ENCODE measurements at places on chromosomes 16 and 17.

- no peak for DNase-seq
These were observed 75.3 kb downstream of the WDR59 start for GRCh38 chr16:74909665-74910064.

DNA sequence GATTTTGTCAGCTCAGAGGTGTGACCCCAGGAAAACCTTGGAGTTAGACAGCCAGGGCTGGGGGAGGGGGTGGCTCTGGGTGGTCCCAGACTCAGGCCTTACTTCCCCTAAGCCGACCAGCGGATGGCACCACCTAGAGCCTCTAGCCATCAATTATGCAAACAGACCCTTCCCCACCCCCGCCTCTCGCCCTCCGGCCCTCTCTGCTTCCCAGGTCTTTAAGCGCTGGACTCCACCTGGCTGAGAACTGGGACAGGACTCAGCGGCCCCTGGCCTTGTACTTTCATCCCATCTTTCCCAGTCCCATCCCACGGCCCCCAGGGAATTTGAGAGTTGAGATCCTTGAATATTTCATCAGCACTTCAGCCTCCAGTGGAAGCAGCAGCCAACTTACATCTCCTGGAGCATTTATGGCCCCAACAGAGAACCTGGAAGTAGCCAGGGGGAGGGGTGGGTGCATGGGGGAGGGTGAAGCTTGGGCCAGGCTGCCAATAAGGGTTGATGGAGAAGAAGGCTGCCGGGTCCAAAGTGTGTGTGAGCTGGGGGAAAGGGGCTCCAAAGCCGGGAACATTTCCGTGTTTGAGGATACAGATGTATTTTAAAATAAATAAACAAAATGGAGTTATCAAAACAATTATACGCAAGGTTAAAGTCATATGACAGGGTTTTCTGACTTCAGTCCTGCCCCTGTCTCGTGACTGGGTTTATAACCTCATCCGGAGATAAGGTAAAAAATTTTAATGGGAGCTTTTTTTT is 7.5 kb upstream of the JUP start:
- DNase-seq: peak; percentile 42

DNA sequence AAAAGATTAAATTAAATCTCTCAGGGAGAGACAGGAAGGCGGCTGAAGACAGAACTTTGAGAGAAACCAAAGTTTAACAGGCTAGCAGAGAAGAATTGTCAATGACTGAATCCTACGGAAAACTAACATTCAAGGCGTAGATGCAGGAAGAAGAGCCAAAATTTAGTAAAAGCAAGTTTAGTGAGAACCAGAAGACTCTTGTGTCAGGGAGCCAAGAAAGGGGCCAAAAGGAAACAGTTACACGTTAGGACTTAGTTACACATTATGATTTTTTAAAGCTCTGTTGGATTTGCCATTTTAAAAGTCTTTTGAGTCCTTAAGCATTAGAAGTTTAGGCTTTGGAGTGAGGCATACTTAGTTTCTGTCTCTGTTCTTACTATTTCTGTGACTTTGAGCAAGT is 164.6 kb downstream of the CHD9 start:
- no peak for DNase-seq

GRCh38 chr17:82052638-82053059 is 951 bp downstream of the GPS1 start:
- DNase-seq: no peak

DNA sequence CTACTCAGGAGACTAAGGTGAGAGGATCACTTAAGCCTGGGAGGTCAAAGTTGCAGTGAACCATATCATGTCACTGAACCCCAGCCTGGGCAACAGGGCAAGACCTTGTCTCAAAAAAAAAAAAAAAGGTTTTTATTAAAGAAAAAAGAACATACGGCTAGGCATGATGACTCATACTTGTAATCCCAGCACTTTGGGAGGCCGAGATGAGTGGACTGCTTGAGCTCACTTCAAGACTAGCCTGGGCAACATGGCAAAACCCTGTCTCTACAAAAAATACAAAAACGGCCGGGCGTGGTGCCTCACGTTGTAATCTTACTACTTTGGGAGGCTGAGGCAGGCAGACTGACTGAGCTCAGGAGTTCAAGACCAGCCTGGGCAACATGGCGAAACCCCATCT is 38.4 kb downstream of the RANBP10 start:
- DNase-seq: no peak

- no peak for DNase-seq
These were observed 8.7 kb downstream of the ZDHHC7 start for GRCh38 chr16:85002608-85003007.

DNA sequence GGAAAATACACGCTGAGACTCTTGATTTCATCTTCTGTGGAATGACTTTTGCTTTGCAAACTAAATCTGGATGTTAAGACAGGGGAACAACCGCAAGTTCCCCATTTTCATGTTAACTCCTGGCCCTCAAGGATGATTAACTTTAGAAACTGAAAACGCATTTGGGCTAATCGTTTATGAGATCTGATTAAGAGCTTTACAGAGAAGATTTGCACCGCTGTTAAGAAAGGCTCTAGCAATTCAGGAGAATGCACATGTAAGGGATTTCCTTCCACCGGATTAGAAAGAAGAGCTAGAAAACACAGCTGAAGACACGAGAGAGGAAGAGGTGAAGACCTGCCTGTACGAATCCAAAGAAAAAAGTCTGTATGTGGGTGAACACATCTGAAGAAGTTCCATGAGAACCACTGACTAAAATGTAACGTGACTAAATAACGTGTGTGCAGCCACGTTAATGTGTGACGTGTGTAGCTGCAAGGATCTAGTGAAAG is 106.4 kb downstream of the YPEL2 start:
- no peak for DNase-seq

DNA sequence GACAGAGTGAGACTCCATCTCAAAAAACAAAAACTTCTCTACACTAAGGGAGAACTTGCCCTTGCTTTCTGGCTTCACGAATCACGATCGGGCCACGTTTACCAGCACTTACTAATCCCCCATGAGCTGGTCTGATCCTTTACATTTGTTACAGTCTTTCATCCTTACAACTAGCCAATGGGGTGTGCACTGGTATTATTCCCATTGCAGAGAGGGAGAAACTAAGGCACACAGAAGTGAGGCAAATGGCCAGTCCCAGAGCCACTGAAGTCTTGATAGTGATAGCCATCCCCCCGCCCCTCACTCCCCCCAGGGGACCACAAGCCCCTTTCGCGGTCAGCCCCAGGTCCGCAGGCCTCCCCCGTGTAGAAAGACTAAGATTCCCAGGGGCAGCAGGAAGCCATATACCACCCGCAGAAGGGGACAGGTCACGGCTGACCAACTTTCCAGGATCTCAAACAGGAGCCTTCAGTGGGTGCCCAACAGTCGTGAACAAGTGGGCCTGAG is 868 bp downstream of the NATD1 start:
- no peak for DNase-seq

GRCh38 chr17:51427323-51427811 is 167.0 kb downstream of the UTP18 start:
- no peak for DNase-seq

DNA sequence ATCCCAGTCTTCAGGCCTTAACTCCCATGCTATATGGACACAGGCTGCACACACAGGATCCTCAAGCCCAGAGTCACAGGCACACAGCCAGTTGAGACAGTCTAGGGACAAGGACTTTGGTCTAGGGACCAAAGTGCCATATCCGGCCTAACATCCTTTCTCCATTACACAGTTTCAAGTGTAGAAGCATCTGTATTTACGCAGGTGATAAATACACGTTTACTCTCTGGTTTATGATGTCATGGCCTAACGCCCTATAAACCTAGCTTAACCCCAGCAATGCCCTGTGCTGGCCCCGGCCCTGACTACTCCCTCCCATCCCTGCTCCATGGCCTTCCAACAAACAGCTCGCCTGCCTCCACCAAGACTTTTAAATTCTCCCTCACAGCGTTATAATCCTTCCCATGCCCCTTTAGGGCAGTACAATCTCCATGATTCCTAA is 17.1 kb downstream of the CUEDC1 start:
- DNase-seq: peak; percentile 21

DNA sequence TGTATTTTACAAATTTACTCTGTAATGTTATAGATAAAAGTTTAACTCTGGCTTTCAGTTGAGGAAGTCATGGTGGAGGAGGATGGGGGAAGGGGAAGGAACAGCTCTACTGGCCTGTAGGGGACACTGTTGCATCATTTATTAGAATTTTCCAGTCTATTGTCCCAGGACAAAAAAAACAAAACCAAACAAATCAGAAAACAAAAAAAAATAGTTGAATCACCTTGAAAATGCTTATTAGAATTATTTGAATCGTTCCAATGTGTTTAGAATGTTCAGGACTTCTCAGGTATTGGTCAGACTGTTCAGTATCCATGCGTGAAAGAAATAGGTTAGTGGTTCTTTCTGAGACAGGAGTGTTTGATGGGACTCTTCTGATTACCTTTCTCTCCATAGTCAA is 242.0 kb downstream of the FTO start:
- peak; percentile 26 for DNase-seq

DNA sequence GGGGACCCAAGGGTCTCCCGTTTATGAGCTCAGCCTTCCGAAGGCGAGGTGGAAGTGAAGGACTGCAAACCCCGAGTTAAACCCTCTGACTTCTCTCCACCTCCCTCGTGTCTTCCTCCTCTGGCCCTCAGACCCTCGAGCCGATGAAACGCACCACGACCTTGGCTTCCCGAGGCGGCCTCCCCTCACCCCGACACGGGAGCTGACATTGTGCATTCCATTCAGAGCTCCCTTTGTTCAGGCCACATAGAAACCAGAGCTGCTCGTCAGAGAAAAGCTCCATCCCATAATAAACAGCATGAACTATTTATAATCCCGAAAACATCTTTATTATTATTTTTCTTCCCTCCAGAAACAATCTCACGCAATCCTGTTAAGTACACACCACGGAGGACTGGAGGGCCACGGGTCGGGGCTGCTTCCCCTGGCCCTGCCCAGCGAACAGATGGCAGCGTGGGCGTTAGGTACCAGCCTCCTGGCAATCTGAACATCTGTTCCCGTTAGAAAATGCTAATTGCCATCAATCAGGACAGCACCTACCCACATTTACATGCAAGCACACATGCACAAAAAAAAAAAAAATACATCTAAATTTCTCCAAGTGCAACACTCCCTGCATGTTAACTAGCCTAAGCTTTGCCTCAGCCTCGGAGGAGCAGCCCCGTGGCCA is 145.7 kb downstream of the RBFOX3 start:
- no peak for DNase-seq

DNA sequence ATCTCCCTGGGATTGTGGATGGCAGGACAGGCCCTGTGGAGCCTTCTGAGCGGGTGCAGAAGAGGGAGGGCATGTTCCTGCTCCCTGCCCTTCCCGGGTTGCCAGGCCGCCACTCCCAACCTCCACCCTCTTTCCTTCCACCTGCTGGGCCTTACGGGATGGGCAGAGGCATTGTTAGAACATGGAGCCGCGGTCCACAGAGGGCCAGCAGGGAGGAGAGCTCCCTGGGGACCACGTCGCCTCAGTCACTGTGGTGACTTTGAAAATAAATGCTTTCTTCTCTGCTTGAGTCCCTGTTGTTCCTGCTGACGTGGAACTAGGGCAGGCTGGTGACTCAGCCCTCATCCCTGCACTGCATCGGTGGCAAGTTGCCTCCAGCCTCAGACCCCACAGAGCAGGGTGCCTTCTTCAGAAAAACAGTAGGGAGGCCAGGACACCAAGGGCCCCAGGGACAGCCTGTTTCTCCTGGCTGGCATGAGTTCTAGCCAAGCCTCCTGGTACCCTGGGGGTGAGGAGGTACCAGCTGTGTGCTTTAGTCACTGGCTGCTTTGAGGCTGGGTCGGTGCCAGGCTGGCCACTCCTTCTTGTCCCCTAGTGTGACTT is 224.9 kb downstream of the SEC14L1 start:
- peak; percentile 88 for DNase-seq

- peak; percentile 37 for DNase-seq
These were observed 4.9 kb downstream of the OR4D1 start for GRCh38 chr17:58153046-58153445.

DNA sequence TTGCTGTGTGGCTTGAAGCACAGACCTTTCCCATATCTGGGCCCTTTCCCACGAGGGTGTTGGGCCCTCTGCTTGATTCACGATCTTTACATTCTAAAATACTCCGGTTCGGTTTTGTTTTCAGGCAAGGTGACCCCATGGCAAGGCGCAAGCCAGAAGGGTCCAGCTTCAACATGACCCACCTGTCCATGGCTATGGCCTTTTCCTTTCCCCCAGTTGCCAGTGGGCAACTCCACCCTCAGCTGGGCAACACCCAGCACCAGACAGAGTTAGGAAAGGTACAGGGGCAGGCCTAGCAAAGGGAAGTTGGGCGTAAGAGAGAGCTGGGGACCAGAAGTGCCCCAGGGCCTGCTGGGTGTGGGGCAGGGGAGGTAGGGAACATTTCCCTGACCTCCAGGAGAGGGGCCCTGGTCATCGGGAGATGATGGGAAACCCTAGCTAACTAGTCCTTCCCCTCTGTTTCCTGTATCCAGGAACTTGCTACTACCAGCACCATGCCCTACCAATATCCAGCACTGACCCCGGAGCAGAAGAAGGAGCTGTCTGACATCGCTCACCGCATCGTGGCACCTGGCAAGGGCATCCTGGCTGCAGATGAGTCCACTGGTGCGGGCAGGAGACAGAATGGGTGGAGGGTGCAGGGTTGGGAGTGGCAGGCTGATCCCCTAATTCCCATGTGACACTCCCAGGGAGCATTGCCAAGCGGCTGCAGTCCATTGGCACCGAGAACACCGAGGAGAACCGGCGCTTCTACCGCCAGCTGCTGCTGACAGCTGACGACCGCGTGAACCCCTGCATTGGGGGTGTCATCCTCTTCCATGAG is 1.4 kb downstream of the ALDOA start:
- no peak for DNase-seq

- DNase-seq: no peak
These were observed 13.6 kb upstream of the WFDC1 start for GRCh38 chr16:84281074-84281473.

DNA sequence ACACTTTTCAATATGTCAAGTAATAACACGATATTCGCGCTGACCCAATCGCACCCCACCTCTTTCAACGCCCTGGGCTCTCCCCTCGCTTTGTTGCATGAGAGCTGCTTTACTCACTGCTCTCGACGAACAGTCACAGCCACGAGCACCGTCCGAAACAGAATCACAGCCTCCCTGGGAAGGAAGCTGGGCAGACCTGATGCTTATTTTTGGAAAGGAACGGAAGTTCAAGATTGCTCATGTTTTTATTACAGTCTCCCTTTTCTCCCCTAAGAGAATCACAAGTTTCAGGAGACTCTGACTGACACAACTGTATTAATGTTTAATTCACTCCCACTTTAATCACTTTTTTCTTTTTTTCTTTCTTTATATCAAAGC is 67.8 kb downstream of the ANKRD11 start:
- DNase-seq: no peak

DNA sequence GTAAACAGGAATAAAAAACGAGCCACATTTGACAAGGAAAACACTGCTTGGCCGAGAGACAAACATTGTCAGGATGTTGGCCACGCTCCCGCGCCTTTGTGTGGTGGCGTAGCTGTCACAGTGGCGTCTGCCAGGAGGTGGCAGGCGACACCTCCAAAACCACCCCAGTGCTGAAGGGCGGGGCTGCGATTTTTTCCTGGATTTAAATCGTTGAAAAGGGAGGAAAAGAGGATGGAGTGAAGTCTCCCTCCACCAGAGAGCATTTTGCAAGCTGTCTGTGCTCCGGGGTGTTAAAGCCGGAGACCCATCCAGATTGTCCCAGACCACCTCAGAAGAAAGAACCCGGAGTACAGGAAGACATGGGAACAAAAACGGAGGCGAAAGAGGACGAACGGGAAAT is 12.7 kb downstream of the MRM3 start:
- DNase-seq: peak; percentile 53

All from SW480 (cell line).